Chondrocyte (in vitro differentiated cells): ENCODE measurements at places on chromosomes 6 and 20. TPM values are rescaled to one million over a fixed set of nuclear protein-coding genes. Genes with fewer than 3 reads are reported as not detected.
A peak's percentile ranks its signal among the peaks of the same experiment; 100 is the strongest.

- DNase-seq, result no peak
- peaks cover 12% of the 10 kb centered on the region for H3K4me1 ChIP-seq
- H3K4me3 ChIP-seq, result no peak overlapping the region
- H3K36me3 ChIP-seq, result no peaks in the 10 kb centered on the region
Observed at GRCh38 chr20:13701486-13701885, 62.8 kb upstream of the TASP1 start.

Gene SLC24A3
- total RNA-seq, result 0.10 TPM in 2 of 3 replicates, not detected in the other

- no peaks in the 10 kb centered on the region for H3K36me3 ChIP-seq
- no peaks in the 10 kb centered on the region for H3K27me3 ChIP-seq
- H3K27ac ChIP-seq, result no peak overlapping the region
Observed at GRCh38 chr6:85802162-85802561, 159.5 kb upstream of the SYNCRIP start.

DNA sequence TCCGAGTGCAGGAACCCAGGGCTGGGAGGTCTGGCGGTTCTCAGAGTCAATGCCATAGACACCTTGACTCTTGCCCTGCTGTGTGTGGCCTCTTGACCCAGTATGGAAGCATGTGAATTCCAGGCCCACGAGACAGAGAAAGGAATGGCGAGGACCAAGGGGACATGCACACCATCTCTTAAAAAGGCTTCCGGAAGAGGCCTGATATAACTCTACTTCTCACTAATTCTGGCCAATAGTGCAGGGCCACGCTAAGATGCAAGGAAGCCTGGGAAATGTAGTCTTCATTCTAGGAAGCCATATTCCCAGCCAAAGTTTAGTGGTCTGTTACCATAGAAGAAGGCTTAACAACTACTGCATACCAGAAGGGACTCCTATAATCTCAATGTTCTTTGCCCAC is 177.0 kb upstream of the KCNG1 start:
- H3K4me3 ChIP-seq, result no peak overlapping the region
- peaks cover 11% of the 10 kb centered on the region for H3K4me1 ChIP-seq
- DNase-seq, result no peak
- H3K27me3 ChIP-seq, result peaks cover 3% of the 10 kb centered on the region

DNA sequence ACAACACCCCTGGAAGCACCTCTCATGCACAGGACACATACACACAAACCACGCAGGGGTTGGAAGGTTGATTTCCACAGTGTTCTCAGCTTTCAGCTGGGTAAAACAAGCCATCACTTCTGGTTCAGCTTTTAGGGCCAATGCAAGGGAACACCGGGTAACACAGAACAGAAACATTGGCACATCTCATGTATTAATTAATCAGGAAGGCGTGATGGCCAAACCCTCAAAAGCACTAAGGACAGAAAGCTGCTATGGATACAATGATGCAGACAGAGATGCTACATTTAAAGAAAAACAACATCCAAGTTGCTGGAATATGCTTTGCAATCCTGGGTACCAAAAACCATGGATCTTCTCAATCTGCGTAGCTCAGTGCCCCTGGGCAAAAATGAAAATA is 104.3 kb upstream of the BEND6 start:
- no peak overlapping the region for H3K27ac ChIP-seq
- DNase-seq, result no peak
- H3K4me1 ChIP-seq, result peaks cover 35% of the 10 kb centered on the region
- peak overlapping the region; percentile 85 for H3K4me3 ChIP-seq

DNA sequence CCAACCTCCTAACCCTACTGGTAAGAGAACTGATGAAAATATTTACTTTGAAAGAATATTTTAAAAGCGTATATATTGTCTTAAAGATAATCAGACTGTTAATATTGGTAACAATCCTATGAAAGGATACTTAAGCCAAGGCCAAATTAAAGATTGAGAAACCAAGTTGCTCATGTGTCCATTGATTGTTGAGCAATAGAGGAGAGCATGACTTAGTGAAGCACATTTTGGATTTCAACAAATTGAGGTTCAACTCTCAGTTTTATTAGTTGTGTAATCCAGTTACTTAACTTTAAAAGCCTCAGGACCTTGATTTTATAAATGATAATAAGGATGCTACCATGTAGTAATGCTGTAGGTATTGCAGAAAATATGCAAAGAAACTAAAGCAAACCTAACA is 56.8 kb downstream of the PRL start:
- no peak overlapping the region for H3K4me3 ChIP-seq
- no peaks in the 10 kb centered on the region for H3K27me3 ChIP-seq
- H3K4me1 ChIP-seq, result peaks cover 43% of the 10 kb centered on the region

- H3K36me3 ChIP-seq, result peaks cover 6% of the 10 kb centered on the region
- no peak overlapping the region for H3K27ac ChIP-seq
- peak overlapping the region; percentile 59 for H3K4me3 ChIP-seq
- DNase-seq, result no peak
- H3K4me1 ChIP-seq, result peaks cover 18% of the 10 kb centered on the region
Observed at GRCh38 chr6:46014511-46015118, 1.0 kb downstream of the CLIC5 start.

Gene ABCF1
- 51.9 to 66.1 TPM (median 53.0 TPM) in 3 replicates for total RNA-seq

GRCh38 chr6:85498596-85499258 is 48.8 kb downstream of the NT5E start:
- H3K4me3 ChIP-seq, result no peak overlapping the region
- no peak overlapping the region for H3K27ac ChIP-seq
- no peak for DNase-seq

GRCh38 chr6:67031451-67031850 is 1324.4 kb upstream of the EYS start:
- H3K4me3 ChIP-seq, result no peak overlapping the region
- H3K4me1 ChIP-seq, result no peaks in the 10 kb centered on the region
- peaks cover 2% of the 10 kb centered on the region for H3K27me3 ChIP-seq
- no peaks in the 10 kb centered on the region for H3K36me3 ChIP-seq
- DNase-seq, result no peak

Gene SMLR1
- not detected in 3 replicates for total RNA-seq
